AG20443 (cell line): ENCODE measurements at places on chromosomes 7 and 10.

GRCh38 chr7:105618016-105618296, 36.7 kb upstream of the EFCAB10 start:
- no peak for DNase-seq

DNA sequence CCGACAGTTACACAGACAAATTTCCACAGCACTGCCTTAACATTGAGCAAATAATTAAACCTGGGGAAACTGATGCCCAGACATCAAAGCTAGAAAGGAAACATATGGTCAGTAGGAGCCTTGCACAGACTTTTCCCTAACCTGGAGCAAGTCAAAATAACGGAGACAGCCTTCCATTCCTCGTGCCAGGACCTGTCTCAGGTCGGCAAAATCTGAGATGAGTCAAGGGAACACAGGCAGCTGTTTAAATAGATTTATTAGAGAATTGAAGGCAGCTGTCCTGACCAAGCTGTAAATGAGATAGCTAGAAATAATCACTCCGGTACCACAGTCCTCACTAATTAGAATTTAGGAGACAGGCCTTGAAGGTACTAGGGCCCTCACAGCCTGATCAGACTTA, 81.2 kb downstream of the RAMP3 start:
- DNase-seq = no peak

DNA sequence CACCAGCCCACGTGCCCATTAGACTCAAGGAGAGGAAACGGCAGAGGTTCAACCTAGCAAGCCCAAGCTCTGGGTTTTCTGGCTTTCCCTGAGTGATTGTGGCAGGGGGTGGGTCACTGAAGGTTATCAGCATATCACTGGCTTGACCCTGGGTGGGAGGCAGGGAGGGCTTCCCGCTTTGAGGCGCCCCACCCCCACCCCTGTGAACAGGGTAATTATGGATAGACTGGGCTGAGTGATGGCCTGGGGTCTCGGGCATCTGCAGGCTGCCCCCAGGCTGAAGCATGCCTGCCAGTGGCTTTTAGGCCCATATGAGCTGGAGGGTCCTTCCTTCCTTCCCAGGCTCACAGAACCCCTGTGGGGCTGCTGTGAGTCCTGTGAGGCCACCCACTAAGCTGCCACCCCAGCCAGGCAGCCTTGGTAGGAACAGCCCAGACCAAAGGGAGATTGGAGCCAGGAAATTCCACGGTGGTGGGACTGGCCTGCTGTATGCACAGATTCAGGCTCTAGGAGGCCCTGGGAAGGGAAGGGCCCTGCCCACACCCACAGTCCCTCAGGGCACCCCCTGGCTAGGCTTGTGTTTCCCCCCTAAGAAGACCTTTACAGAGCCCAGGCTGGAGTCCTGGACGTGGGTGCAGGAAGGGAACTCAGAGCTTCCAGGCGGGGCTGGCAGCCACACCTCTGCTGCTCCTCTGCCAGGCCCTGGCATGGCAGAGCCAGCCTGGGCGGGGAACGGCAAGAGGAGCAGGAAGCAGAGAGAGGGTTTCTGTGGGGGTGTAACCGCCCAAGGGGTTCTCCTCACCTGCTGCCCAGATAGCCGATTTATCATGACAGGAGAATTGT, 33.1 kb downstream of the GPRIN2 start:
- no peak for DNase-seq

GRCh38 chr10:98560565-98560964, 113.8 kb upstream of the HPS1 start:
- DNase-seq = no peak

GRCh38 chr7:29214056-29214455, 19.5 kb downstream of the CHN2 start:
- DNase-seq = no peak

DNA sequence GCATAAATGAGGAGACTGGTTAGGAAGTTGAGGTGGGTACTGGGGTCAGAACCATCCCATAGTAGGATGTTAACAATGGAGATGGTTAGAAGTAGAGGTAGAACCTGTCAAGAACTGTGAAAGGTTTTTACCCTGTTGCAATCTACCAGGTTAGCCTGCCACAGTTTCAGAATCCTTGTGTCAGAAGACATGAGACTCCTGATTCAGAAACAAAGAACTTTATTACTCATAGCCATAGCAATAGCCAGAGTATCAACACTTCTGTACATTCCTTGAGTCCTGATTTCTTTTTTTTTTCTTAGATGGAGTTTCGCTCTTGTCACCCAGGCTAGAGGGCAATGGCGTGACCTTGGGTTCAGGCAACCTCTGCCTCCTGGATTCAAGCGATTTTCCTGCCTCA, 200.9 kb downstream of the GRM3 start:
- no peak for DNase-seq

DNA sequence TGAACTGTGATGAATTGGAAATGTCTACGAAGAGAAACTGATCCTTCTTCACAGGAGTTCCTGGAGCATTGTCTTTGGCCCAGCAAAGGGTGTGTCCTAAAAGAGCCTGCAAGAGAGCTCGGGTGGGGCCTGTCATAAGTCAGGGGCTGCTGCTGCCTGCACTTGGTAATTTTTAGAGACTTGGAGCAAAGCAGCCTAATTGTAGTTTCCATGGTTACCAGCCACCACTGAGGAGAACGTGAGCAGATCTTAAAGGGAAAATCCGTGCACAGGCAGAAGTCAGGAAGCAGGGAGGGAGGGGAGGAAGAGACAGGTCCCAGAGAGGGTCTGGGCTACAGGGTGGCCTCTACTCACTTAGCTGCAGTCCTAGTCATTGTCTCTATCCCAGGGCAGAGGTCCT, 463.6 kb downstream of the PLXNA4 start:
- DNase-seq = no peak

- no peak for DNase-seq
Observed at GRCh38 chr10:124289851-124290795, 128.6 kb downstream of the OAT start.

DNA sequence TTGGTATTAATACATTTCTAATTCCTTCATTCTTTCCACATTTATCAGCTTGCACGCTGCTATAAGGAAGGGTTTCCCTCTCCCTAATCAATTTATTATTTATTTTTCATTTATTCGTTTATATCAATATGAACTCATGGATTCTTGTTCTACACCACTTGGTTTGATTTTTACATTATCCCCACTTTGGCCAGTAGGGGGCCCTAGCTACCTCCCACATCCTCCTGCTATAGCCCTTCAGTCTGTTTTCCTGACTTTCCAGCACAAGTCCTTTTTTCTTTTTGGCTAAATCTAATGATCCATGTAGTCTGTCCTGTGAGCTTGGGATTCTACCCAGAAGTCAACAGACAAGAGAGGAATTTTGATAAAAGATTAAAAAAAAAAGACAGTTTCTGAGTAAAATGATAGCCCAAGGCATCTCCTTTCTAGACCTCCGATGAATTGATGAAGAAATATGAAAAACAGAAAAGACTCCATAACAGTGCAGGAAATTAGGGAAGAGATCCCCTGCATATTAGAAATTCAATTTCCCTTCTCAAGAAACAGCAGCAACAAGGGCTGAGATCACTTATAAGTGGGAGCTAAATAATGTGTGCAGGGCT, 47.7 kb downstream of the LYZL2 start:
- DNase-seq = peak; percentile 74
